ENCODE measurements at places on chromosomes 11 and 22.
A peak's percentile ranks its signal among the peaks of the same experiment; 100 is the strongest.

GRCh38 chr22:28075358-28075981, 156.4 kb upstream of the PITPNB start:
- peak; percentile 24 for DNase-seq

DNA sequence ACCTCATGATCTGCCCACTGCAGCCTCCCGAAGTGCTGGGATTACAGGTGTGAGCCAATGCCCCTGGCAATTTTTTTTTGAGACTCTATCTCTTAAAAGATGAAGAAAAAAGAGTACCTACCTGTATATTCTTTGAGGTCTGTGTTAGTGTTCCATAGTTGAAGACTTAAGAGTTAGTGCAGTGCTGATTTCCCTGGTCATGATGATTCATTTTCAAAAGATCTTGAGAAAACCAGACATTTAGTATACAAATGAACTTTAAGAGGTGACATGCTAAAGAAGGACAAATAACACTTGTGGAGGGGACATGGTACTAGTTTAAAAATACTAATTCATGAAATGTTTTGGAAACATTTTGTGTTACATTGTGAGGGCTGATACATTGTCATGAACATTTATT, 17.7 kb downstream of the CBL start:
- no peak for DNase-seq

DNA sequence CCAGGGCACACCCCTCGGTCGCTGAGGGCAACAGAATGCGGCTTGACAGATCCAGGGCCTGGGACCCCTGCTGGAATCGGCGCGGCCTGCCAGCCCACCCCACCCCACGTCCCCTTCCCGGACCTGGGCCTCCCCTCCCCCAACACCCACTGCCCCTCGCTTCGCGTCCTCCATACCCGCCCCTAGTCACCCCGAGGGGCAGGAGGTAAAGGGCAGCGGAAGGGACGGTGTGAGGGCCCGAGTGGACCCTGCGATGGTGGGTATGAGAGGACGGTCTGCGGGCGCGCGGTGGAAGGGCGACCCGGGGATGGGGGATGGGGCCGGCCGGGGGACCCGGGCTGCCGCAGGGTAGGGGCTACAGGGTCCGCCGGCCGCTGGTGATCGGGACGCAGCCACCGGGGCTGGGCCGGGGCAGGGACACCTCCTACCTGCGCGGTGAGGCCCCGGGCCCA, 311 bp downstream of the APBB1 start:
- no peak for DNase-seq

- DNase-seq = peak; percentile 8
Observed at GRCh38 chr11:62804310-62805075, 747 bp downstream of the NXF1 start.

DNA sequence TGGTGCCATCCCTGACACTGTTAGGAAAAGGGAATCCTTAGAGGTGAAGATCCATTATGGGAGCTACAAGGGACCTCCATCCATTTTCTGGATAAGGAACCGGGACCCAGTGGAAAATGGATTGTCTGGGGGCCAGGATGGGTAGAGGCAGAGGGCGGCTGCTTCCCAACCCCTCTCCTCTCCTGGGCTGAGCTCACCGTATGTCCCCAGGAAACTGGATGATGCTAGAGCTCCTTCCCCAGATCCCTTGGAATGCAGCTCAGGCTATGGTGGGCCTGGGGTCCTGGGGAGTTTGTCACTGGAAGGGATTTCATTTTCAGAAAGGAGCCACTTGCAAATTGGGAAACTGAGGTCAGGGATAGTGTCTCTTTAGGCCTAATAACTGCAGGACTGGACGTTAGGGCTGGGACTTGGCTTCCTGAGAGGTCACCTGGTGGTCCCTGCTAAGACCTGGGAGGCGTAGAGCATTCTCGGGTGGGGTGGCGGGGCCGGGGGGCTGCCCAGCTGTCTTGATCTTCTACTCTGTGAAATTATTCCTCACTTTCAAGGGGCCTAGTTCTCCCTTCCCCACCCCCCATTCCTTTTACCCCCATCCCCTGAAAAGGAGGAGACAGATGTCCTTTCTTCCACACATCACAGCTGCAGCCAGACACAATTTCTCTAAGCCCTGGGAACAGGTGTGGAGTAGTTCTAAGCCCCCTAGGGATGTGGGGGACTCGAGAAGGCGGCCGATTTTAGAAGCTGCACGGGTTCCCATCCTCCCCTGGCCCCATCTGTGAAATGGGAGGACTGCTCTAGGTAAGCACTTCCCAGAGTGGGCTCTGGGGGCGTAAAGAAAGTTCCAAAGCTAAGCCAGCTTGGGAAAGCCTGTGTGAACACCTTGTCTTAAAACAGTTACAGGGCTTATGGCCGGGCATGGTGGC, 99.8 kb downstream of the PKNOX2 start:
- DNase-seq = no peak
